ENCODE measurements at places on chromosomes 3 and 15.

- DNase-seq = no peak
Observed at GRCh38 chr3:143123353-143123984, 3.9 kb downstream of the CHST2 start.

DNA sequence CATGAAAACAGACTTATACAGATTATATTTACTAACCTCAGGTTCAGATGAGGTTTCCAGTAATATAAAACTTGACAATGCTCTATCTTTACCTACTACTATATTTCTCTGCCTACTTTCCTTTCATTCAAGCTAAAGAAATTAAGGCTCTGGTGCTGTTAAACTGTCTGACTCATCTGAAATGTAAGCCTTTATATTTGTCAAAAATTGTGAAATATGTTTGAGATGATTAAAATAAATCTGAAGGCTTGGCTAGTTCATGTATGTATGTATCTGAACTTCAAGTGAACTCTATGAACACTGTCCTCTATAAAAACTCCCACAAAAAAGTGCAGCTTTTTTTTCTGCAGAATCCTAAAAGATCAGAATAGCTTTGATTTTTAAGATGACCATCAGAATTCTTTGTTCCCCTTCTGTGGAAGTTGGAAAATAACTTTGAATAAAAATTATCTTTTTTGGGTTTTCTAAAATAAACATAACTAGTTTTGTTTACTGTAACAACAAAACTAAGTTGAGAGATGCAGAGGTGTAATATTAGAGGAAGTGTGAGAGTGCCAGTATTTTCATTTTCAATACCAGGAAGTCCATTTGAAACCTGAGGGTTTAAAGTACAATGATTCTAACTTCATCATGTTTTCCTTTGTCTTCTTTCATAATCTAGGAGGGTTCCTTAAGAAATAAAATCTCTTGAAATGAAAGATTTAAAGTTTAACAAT, 42.2 kb downstream of the ILDR1 start:
- no peak for DNase-seq

DNA sequence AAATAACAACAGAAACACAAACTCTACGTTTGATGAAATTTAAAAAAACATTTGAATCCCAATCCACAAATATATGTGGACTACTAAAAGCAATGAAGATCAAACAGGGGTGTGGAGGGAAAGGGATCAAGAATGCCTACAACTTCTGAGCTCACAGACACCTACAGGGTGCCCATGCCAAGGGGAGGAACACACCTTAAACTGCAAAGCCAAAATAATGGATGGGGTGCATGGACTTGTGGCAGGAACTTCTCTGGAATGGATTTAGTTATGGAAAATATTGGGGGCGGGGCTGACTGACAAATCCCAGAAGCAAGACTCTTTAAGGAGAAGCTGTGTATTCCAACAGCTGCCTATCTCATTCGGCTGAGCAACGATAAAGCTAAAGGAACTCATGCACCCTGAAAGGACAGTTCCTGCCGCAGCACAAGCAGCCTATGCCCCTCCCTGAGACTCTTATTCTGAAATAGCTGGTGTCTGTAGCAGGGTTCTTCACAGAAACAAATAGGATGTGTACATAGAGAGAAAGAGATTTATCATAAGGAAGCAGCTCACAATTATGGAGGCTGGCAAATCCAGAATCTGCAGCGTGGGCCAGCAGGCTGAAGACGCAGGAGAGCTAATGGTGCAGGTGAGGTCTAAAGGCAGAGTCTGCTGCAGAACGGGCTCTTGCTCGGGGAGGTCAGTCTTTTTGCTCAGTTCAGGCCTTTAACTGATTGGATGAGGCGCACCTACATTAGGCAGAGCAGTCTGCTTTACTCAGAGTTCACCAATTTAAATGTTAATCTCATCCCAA, 24.5 kb upstream of the PLA2G4D start:
- no peak for DNase-seq

DNA sequence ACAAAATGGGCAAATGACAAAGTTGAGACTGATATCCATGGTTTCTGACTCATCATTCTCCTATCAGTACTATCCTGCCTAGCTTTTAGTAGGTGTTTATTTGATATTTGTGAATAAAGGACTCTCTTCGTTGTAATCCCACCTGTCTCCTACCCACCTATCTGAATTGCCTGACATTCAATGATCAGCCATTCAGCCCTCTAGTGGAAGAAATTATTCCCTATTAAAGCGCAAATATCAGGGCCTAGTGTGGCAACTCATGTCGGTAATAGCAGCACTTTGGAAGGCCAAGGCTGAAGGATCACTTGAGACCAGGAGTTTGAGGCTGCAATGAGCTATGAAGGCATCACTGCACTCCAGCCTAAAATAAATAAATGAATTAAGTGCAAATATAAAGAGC, 195.7 kb upstream of the SETMAR start:
- DNase-seq = no peak

DNA sequence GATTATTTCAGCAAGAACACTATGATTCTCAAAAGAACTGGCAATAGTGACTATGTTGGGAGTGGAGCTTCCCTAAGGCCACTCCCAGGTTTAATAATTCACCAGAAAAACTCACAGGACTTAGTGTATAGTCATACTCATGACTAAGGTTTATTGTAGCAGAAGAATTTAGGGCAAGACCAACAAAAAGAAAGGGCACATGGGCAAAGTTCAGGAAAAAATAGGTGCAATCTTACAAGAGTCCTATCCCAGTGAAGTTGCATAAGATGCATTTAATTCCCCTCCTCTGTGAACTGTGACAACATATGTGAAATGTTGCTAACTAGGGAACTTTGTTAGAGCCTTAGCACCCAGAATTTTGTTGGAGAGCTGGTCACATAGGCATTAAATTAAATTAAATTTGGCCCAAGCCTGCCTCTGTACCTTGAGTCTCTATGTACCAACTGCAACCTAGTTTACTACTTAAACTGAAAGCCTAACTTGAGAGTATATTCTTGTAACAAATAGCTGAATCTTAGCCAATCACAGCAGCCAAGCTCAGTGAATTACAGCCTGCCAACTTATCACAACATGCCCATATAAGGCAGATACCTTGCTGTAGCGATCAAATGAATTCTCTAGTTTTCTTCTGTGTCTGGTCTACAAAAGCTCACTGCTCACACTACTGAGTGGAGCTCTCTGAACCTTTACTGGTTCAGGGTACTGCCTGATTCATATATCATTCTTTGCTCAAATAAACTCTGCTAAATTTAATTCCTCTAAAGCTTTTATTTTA, 386.2 kb upstream of the ARHGEF26 start:
- DNase-seq = no peak

GRCh38 chr3:62502315-62503300, 129.3 kb upstream of the FEZF2 start:
- no peak for DNase-seq

- DNase-seq = no peak
Observed at GRCh38 chr15:70628549-70628896, 134.8 kb downstream of the UACA start.

GRCh38 chr15:86103825-86104224, 24.2 kb downstream of the AGBL1 start:
- DNase-seq = no peak

DNA sequence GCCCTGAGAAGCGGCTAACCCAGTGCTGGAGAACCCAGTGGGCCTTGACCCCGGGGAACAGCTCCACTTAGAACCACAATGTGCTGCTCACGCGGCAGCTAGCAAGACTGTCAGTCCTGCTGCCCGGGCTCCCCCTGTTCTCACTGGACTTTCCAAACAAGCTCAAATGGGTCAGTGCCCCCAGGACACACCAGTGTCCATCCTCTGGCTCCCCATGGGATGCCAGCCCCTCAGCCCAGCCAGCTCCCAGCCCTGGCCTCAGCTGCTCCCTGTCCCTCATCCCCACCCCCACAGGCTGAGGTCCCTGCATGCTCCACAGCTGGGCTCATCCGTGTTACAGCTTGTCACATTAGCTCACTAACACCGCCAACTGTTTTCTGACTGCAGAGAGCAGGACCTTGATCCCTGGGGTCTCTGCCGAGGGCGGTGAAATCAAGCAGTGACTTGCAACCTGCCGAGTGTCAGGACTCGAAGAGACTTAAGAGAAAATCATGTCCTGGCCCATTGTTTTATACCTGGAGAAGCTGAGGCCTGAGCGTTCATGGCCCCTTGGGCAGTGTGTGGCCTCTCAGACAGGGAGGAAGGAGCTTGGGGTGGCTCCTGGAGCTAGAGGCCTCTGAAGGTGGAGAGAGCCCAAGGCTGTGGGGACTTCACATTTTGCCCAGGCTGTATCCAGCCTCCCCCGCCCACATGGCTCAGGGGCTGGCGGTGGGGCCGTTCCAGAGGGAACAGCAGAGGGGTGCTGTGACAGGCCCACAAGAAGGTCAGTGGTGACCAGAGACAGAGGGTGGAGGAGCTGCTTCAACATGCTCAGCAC, 157.5 kb downstream of the MEGF11 start:
- DNase-seq = no peak

DNA sequence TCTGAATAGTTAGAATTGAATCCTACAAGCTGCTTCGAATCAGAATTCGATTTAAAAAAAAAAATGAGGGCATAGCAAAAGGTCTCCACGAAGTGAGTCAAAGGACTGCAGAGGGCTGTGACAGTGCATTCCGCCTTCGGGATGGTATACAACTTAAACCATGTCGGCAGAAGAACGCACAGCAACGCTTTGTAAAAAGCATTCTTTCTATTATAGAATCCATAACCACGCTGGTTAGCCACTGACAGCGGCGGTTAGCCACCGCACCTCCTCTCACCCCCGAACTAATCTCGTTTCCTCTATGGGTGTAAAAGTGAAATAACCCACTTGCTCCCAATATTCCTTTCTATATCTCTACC, 664 bp upstream of the PIK3CA start:
- DNase-seq = no peak

GRCh38 chr3:133376810-133377209, 23.0 kb upstream of the BFSP2 start:
- DNase-seq = no peak

DNA sequence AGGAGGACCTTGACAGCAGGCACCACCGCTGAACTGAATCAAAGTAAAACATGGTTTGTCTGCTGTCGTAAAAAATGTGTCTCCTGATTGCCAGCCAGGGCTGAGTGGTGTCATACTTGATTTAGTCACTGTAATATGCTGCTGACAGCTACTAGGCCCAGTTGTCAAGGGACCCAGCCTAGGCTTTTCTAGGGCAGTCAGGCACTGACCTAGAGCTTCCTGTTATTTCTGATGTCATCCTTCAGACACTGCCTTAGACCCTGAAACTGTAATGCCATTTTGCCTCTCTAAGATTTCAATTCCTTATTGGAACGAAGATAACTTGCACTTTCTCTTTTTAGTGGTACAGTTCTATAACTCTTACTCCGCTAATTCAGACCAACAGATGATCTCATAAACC, 2.6 kb upstream of the MRPL3 start:
- no peak for DNase-seq

Data from activated T-cell treated with anti-CD3 and anti-CD28 coated beads for 4 hours (primary cell).